ENCODE measurements at places on chromosomes 12 and 14. TPM values are rescaled to one million over a fixed set of nuclear protein-coding genes. Genes with fewer than 3 reads are reported as not detected.

The MYF6 gene
- total RNA-seq, result not detected

DNA sequence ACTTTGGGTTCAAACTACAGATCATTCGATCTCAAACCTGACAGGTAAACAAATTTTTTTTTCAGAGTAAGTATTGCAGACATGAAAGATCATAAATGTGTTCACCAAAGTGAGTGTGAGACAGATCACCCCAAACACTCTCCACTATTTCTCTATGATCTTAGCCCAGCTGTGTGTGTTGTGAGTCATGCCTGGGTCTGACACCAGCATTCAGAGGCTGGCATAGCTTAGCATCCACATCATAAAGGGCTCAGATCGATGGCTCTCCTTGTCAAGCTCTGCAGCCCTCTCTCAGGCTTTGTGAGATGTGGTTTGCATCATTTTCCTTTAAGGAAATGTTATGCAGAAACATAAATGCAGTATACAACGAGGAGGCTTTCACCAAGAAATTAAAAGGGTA, 164.9 kb downstream of the ETV6 start:
- H3K27me3 ChIP-seq, result no peaks in the 10 kb centered on the region
- no peak for DNase-seq
- no peak overlapping the region for H3K4me3 ChIP-seq
- no peak overlapping the region for H3K27ac ChIP-seq

The PLCZ1 gene
- not detected for total RNA-seq

The DYNC1H1 gene
- 314 TPM for total RNA-seq

The NTN4 gene
- total RNA-seq, result not detected

GRCh38 chr12:47346251-47347019, 266.7 kb upstream of the AMIGO2 start:
- DNase-seq, result no peak
- H3K36me3 ChIP-seq, result no peaks in the 10 kb centered on the region
- H3K4me1 ChIP-seq, result peaks cover 15% of the 10 kb centered on the region
- no peak overlapping the region for H3K27ac ChIP-seq
- H3K4me3 ChIP-seq, result no peak overlapping the region

DNA sequence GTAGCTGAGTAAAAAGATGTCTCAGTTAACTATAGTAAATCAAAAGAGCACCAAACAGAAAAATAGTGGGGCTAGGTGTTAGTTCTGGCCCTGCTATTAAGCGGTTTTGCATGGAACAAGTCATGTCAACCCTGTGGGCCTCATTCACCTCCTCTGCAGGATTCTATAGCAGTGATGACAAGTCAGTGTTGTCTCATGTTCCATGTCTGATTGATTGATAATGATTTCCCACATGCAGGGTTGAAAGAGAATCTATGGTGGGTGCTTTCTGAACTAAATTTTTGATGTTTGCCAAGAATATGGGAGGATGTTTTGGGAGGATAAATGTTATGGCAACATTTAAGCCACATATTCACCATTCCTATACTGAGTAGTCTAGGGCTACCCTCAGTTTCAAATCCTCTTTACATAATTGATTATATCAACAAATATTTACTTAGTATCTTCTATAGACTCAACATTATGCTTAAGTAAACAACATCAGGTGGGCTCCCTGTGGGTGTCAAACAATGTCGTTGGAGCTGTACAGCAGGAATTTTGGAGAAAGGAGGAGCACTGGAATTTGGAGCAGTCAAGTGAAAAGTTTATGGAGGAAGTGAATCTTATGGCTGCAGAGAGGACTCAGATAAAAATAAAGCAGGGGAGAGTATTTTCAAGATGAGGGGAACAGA, 48.6 kb downstream of the IRAK3 start:
- no peak overlapping the region for H3K27ac ChIP-seq
- H3K4me1 ChIP-seq, result no peaks in the 10 kb centered on the region
- no peak overlapping the region for H3K4me3 ChIP-seq
- DNase-seq, result no peak
- H3K36me3 ChIP-seq, result no peaks in the 10 kb centered on the region

- no peak overlapping the region for H3K27ac ChIP-seq
- no peaks in the 10 kb centered on the region for H3K36me3 ChIP-seq
- no peak for DNase-seq
- H3K27me3 ChIP-seq, result peaks cover 14% of the 10 kb centered on the region
These were observed 7.1 kb downstream of the ABCC9 start for GRCh38 chr12:21934173-21934572.

- no peaks in the 10 kb centered on the region for H3K4me1 ChIP-seq
- no peak overlapping the region for H3K27ac ChIP-seq
- H3K27me3 ChIP-seq, result peaks cover 4% of the 10 kb centered on the region
- no peak overlapping the region for H3K4me3 ChIP-seq
- DNase-seq, result no peak
These were observed 165.3 kb downstream of the DICER1 start for GRCh38 chr14:94992046-94992445.

- peaks cover 28% of the 10 kb centered on the region for H3K4me1 ChIP-seq
- H3K4me3 ChIP-seq, result no peak overlapping the region
- no peaks in the 10 kb centered on the region for H3K36me3 ChIP-seq
These were observed 13.6 kb upstream of the TPCN1 start for GRCh38 chr12:113207613-113208040.
